Adrenal gland (tissue), 19 donors: ENCODE measurements at places on chromosomes 7 and 10. TPM values are rescaled to one million over a fixed set of nuclear protein-coding genes. Genes with fewer than 3 reads are reported as not detected.

DNA sequence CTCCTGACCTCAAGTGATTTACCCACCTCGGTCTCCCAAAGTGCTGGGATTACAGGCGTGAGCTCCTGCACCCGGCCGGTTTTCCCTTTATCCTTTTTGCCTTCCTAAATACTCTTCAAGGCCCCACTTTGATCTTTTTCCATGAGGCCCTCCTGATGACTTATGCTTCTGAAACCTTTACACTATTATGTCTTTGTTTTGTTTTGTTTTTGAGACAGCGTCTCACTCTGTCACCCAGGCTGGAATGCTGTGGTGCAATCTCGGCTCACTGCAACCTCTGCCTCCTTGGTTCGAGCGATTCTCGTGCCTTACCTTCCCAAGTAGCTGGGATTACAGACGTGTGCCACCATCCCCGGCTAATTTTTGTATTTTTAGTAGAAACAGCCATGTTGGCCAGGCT lies 3.8 kb downstream of the STMP1 start:
- H3K27me3 ChIP-seq = no peaks in the 10 kb centered on the region
- no peak overlapping the region for H3K27ac ChIP-seq
- no peak overlapping the region for H3K4me3 ChIP-seq
- DNase-seq = no peak

GIMAP1 gene
- total RNA-seq = 9.7 TPM

- no peaks in the 10 kb centered on the region for H3K4me1 ChIP-seq
- no peak for DNase-seq
- no peak overlapping the region for H3K4me3 ChIP-seq
- H3K36me3 ChIP-seq = no peaks in the 10 kb centered on the region
- peak overlapping the region; percentile 12 for H3K27ac ChIP-seq
- no peaks in the 10 kb centered on the region for H3K27me3 ChIP-seq
Measured at GRCh38 chr10:62384057-62384446, 9.9 kb downstream of the ZNF365 start.

DNA sequence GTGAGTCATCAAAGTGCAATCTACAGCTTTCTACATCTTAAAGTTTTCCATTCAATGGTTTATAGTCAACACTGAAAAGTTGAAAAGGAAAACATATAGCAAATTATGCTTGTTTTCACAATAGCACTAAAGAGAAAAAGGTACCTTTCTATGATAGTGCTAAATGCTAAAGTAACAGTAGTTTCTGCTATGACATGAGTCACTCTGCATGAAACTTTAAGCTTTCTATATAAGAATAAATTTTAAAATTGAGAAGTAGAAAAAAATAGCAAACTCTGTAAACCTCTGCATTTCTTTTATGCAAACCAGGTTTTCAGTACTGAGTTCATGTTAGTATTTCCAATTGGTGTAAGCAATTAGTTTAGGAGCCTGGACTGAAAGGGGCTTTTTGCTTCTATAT lies 31.2 kb upstream of the TMEM168 start:
- H3K27me3 ChIP-seq = no peaks in the 10 kb centered on the region
- H3K4me3 ChIP-seq = no peak overlapping the region
- no peaks in the 10 kb centered on the region for H3K36me3 ChIP-seq
- no peak for DNase-seq
- H3K4me1 ChIP-seq = no peaks in the 10 kb centered on the region

DNA sequence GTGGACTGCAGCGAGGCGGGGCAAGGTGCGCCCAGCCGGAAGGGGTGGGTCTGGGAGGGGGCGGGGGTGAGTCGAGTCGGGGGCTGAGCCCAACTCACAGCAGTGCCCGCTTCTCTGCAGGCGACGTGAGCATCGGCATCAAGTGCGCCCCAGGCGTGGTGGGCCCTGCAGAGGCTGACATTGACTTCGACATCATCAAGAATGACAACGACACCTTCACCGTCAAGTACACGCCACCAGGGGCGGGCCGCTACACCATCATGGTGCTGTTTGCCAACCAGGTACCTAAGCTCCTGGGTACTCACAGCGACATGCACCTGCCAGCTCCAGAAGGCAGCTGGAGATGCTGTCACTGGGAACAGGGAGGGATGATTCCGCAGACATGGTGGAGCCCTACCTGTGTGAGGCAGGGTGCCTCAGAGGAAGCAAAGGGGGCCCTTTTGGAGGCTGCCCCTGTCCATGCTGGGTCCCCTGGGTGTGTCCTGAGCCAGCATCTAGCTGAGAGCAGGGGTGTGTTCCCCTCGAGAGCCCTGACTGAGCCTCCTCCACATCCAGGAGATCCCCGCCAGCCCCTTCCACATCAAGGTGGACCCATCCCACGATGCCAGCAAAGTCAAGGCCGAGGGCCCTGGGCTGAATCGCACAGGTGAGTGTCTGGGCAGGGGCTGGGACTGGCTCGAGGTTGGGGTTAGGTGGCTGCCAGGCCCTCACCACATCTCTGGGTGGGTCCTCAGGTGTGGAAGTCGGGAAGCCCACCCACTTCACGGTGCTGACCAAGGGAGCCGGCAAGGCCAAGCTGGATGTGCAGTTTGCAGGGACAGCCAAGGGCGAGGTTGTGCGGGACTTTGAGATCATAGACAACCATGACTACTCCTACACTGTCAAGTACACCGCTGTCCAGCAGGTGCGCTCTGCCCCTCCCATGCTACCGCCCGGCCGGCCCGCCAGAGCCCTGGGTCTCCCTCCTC lies 12.8 kb downstream of the FLNC start:
- no peak for DNase-seq
- no peaks in the 10 kb centered on the region for H3K27me3 ChIP-seq
- no peaks in the 10 kb centered on the region for H3K4me1 ChIP-seq
- no peak overlapping the region for H3K4me3 ChIP-seq
- no peak overlapping the region for H3K27ac ChIP-seq
- no peaks in the 10 kb centered on the region for H3K36me3 ChIP-seq

- H3K36me3 ChIP-seq = no peaks in the 10 kb centered on the region
- no peak overlapping the region for H3K4me3 ChIP-seq
- peaks cover 38% of the 10 kb centered on the region for H3K4me1 ChIP-seq
- DNase-seq = no peak
- H3K27ac ChIP-seq = no peak overlapping the region
Measured at GRCh38 chr10:131934769-131935168, 34.0 kb downstream of the PPP2R2D start.

DNA sequence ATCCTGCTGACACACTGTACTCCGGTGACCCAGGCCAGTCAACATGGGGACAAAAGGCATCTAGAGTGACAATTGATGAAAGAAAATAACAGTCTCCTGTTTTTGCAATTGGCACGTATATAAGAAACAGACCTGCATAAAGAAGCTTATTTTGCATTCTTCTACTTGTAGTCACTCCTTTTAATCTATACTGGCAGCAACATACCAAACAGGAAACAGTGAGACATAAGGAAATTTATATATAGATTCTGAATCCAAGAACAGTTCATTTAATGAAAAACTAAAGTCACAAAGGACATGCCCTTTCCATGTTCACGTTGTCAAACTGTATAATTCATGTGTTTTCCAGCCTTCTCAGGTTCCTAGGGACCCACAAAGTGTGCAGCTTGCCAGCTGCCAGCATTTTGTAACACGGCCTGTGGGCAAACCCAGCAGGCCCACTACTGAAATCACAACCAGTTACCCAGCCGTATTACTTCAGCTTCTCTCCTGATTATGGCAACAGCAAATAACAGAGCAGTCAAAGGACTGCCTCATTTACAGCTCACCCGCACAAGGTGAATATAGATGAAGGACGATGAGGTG lies 72.3 kb downstream of the AMPH start:
- H3K4me1 ChIP-seq = no peaks in the 10 kb centered on the region
- H3K36me3 ChIP-seq = no peaks in the 10 kb centered on the region
- H3K27ac ChIP-seq = no peak overlapping the region

DNA sequence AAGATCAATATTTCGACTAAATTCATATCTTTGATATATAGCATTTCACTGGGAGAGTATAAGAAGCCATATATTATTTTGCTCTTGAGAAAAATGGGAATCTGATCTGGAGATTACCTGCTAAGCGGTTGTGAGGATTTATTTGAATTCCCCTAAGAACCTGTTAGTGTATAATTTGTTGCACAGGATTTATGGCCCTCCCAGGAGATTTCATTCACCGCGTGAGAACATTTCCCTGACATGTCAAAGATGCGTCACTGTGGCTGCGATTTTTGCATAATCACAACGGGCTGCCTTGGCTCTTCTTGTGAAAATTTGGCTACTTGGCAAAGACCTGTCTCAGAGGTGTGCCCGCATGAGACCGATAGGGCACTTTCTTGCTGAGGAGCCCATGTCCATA lies 184.7 kb upstream of the PFKP start:
- H3K27ac ChIP-seq = no peak overlapping the region
- no peaks in the 10 kb centered on the region for H3K27me3 ChIP-seq
- H3K4me1 ChIP-seq = no peaks in the 10 kb centered on the region

SAP25 gene
- 0.69 TPM for total RNA-seq

CHST15 gene
- total RNA-seq = 9.0 TPM

- H3K36me3 ChIP-seq = no peaks in the 10 kb centered on the region
- H3K27ac ChIP-seq = no peak overlapping the region
- no peaks in the 10 kb centered on the region for H3K27me3 ChIP-seq
- no peak for DNase-seq
- no peak overlapping the region for H3K4me3 ChIP-seq
Measured at GRCh38 chr7:16178585-16178984, 242.8 kb downstream of the CRPPA start.

DNA sequence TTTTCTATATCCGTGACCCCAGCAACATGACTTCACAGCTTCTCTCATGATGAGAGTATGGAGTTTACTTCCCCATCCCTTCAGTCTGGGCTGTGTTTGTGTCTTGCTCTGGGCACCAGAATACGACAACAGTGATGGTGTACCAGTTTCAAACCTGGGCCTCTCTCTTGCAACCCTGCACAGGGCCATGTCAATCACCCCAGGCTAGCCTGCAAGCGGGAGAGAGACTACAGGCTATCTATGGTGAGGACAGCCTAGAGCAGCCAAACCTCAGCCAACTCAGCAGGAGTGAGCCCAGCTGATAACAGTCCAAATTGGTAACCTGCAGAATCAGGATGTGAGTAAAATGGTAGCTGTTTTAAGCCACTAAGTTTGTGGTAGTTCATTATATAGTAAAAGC lies 235.8 kb downstream of the CHCHD3 start:
- H3K4me3 ChIP-seq = no peak overlapping the region
- no peak overlapping the region for H3K27ac ChIP-seq
- H3K27me3 ChIP-seq = no peaks in the 10 kb centered on the region
- DNase-seq = no peak
- H3K4me1 ChIP-seq = no peaks in the 10 kb centered on the region

RSPH10B2 gene
- 0.29 TPM for total RNA-seq

GRCh38 chr7:75866489-75867389 lies 12.1 kb upstream of the RHBDD2 start:
- H3K4me3 ChIP-seq = no peak overlapping the region
- peak; percentile 67 for DNase-seq
- no peaks in the 10 kb centered on the region for H3K27me3 ChIP-seq
- H3K4me1 ChIP-seq = no peaks in the 10 kb centered on the region

ANKRD30A gene
- total RNA-seq = not detected

CFAP58 gene
- total RNA-seq = 0.42 TPM

DNA sequence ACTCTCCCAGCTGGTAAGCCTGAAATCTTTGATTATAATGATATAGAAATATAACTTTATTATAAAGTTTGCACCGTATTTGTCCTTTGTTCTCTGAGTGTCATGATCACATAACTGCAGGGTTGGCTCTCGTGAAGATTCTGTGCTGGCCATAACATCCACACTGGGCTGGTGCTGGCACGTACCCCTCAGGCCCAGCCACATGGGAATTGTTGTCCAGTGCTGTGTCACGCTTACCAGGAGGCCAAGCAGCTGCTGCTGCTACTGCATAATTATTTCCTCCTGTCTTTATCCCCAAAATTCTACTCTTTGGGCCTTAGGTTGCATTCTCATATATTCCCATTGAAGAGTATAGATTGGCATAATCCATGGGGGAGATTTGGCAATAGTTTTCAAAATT lies 20.8 kb upstream of the UCN3 start:
- no peak for DNase-seq
- H3K27ac ChIP-seq = no peak overlapping the region
- H3K27me3 ChIP-seq = no peaks in the 10 kb centered on the region

DNA sequence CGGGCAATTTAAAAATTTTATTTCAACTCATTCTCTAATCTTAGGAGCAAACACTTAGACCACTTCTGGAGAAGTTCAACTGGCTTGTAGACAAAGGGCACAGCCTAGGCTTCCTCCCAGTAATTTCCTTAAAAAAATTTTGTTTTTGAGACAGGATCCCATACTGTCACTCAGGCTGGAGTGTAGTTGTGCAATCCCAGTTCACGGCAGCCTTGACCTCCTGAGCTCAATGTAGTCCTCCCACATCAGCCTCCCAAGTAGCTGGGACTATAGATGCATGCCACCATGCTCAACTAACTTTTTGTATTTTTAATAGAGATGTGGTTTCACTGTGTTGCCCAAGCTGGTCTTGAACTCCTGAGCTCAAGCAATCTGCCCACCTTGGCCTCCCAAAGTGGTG lies 38.4 kb downstream of the BAMBI start:
- no peaks in the 10 kb centered on the region for H3K27me3 ChIP-seq
- H3K4me3 ChIP-seq = no peak overlapping the region
- peaks cover 12% of the 10 kb centered on the region for H3K4me1 ChIP-seq
- no peak for DNase-seq
- H3K36me3 ChIP-seq = no peaks in the 10 kb centered on the region
- H3K27ac ChIP-seq = no peak overlapping the region

- H3K27ac ChIP-seq = no peak overlapping the region
- peaks cover 7% of the 10 kb centered on the region for H3K4me1 ChIP-seq
- H3K27me3 ChIP-seq = no peaks in the 10 kb centered on the region
- no peak for DNase-seq
- H3K4me3 ChIP-seq = no peak overlapping the region
Measured at GRCh38 chr7:42913591-42913990, 1.7 kb upstream of the C7orf25 start.

DNA sequence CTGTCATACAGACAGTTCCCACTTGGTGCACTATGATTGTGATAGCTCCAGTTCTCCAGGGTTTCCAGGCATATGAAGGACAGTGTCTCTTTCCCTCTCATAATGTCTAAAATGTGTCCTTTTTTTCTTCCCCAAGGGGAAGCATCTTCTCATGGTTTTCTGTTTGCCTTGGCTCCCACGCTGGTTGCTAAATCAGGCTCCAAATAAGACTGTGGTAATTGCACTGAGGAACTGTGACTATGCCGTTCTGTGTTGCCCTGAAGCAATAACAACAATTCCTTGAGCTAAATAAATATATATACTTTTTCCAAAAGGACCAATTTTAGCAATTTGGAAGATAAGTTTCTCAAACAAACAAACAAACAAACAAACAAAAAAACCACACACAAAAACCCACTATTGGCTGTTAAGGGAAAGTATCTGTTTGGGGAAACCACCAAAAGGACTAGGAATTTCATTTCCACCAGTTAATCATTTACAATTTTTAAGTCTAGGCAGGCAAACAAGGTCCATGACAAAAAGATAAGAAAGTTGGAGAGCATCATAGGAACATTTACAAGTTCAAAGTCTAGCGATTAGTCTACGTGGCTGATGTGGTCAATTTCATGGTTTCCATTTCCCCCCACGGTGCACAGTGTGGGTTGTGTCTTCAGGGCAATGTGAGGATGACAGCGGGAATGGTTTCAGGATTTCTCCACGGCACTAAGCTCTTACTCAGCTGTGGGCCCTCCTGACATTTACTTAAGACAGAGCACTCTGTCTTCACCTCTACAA lies 62.4 kb downstream of the THNSL1 start:
- H3K27me3 ChIP-seq = no peaks in the 10 kb centered on the region
- H3K4me1 ChIP-seq = no peaks in the 10 kb centered on the region
- H3K27ac ChIP-seq = no peak overlapping the region
- H3K36me3 ChIP-seq = no peaks in the 10 kb centered on the region
- no peak overlapping the region for H3K4me3 ChIP-seq
- DNase-seq = no peak
